ENCODE measurements at places on chromosomes 5 and 9. TPM values are rescaled to one million over a fixed set of nuclear protein-coding genes. Genes with fewer than 3 reads are reported as not detected.

The NKD2 gene
- not detected for total RNA-seq

The FST gene
- 56.2 TPM for total RNA-seq

The SLC36A3 gene
- total RNA-seq: not detected

The KCNIP1 gene
- not detected for total RNA-seq
